Stimulated activated CD4-positive, alpha-beta T cell treated with anti-CD3 and anti-CD28 coated beads, Interleukin-1b, Interleukin-23, amount 100 ng/mL, for 24 hours (primary cell): ENCODE measurements at places on chromosomes 5 and 9.

- DNase-seq, result no peak
These were observed 384.1 kb downstream of the DMRT2 start for GRCh38 chr9:1434052-1434767.

DNA sequence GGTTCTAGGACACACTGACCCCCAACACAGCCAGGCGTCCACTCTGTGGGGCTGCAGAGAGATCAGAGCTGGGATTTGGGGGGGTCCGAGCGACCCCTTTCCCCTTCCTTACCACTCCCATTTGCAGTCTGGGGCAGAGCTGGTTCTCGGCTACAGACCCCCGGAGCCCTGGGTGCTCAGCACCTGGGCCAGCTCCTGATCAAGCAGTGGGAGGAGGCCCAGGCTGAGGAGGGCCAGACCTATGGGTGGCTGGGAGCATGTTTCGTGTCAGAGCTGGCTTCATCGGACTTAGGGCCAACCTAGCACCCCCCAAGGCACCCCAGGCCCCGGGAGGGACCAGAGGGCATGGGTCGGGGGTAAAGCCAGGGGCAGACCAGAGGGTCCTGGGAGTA is 7.6 kb downstream of the GRIN1 start:
- DNase-seq, result no peak

DNA sequence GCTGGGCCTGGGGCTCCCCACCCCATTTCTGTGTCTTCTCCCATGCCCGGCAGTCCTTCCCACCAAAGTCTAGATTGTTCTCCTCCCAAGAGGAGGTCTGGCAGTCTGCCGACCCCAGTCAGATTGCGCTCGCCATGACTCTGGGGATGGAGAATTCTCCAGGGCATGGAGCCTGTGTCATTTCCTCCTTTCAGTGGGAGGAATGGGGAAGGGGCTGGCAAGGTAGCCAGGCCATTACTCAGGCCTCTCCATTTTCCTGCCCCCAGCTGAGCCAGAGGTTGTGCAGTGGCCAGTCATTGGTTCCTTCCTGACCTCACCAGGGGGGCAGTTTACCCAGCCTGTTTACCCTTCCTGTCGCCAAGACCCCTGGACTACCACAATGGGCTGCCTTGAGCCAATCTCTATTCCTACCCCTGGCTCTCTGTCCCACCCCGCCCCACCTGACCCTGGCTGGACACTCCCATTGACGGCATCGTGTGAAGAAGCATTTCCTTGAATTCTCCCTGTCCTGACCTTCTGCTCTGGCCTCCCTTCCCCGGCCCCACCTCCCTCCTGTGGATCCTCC is 628 bp downstream of the SYNPO start:
- no peak for DNase-seq

DNA sequence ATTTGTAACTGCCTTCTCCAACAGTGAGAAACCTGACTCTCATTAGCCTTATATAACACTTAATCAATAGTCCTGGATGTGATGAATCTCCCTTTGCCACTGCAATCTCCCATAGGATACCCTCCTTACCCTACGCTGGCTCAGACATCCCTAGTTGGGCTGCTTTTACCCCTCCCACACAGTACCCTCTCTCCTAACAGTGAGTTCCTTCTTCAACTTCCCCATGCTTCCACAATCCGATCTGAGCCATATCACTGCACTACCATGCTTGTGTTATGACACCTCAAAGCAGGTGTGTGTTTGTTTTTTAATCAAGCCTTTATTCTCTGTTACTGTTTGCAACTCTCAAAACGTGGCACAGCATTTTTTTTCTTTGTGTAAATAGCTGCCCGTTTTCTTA is 60.5 kb upstream of the C9orf72 start:
- no peak for DNase-seq

DNA sequence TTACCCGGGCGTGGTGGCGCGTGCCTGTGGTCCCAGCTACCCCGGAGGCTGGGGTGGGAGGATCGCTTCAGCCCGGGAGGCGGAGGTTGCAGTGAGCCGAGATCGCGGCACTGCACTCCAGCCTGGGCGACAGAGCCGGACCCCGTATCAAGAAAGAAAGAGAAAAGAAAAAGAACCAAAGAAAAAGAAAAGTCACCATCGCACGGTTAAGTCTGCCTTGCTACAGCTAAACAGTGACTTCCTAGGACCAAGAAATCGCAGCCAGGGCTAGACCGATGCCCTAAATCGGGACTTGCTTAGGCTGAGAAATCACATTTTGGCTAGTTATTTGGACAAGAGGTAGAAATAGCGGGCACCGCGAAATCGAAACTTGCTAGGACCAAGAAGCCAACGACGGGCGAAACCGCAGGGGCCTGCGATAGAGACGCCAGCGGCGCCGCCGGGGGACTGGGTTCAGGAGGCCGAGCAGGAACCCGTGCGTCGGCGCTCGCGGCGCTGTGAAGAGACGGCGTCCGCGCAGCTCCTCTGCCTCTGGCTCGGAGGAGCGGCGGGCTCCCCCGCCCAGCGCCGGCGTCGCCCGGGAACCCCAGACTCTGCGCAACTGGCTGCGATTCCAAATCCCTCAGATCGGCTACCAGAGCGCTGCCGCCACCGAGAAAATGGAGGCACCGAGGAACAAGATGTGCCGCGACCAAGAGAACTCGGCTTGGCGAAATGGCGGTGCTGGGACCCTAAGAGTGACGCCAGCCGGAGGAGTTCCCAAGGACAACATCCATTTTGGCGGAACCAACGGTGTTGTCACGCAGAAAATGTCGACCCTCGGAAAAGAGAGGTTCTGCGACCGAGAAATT is 26.1 kb upstream of the ANXA2R start:
- peak; percentile 40 for DNase-seq

- no peak for DNase-seq
These were observed 12.0 kb downstream of the LRRC26 start for GRCh38 chr9:137157618-137158415.

GRCh38 chr9:84691634-84692033 is 22.1 kb downstream of the NTRK2 start:
- no peak for DNase-seq

GRCh38 chr5:168339109-168339771 is 47.8 kb downstream of the WWC1 start:
- no peak for DNase-seq

DNA sequence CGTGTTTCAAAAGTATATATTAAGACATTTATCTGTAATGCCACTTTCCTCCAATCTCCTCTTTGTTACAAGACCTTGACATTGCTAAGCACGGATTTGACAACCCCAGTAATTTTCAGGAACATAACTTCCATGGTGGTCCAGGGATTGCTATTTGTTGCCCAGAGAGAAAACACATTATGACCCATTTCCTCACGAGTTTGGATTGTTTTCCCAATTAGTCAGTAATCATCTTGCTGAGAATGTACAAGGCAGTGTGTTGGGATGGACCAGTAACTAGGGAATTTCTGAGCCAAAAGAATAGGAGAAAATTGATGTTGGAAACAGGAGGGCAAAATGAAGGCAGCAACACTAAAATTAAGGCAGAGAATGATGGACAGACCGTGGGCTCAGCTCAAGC is 574.1 kb downstream of the EBF1 start:
- DNase-seq, result no peak

DNA sequence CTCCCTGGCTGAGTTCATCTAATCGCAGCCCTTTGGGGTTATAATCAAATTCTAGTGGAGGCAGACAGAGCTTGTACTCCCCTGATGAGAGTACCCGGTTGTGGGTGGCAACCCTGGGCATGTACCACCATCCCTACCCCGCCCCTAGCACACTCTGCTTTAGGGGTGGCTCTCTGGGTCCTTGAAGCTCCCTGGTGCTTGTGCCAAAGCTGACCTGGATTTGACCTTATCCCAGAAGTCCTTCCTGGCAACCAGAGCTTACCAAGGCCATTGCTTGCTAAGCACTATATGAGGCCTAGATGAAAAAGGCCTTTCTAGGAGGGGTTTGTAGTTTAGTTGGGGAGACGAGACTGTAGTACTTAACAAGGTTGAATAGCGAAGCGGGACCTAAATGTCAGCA is 72.2 kb downstream of the RGS3 start:
- DNase-seq, result no peak

DNA sequence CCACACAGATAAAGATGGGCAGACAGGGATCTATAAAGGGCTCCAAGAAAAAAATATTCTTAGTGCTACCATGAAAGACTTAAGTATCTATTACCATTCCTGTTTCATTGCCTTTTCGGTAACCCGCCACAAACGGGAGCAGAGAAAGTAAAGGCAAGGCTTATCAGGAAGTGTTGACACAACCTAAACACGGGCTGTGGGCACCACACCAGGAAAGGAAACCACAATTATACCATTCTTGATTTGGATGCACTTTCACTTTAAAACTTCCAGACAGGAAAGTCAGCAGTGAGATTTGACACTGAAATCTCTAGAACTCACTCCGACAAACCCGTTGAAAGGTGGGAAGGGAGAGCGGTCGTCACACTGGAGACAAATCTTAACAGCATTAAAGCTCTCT is 6.5 kb downstream of the TLE1 start:
- DNase-seq, result no peak

- no peak for DNase-seq
These were observed 23.3 kb downstream of the FAM81B start for GRCh38 chr5:95414451-95414850.

GRCh38 chr5:86880785-86881492 is 263.2 kb downstream of the COX7C start:
- DNase-seq, result no peak

DNA sequence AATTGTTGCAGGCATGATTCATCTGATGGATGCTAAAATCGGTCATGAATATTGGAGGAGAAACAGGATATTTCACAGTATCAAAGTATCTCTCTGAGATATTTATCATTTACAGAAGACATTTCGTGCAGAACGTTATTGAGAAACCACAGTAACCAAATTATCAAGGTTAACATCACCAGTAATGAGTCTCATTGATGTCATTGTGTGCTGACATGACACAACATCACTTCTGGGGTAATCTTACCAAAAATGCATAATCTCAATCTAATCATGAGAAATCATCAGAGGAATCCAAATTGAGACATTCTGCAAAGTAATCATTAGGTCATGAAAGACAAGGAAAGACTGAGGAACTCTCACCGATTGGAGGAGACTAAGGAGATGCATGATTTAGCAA is 42.7 kb downstream of the C5orf22 start:
- DNase-seq, result no peak
